Osteoblast (primary cell): ENCODE measurements at places on chromosomes 5 and 9.

DNA sequence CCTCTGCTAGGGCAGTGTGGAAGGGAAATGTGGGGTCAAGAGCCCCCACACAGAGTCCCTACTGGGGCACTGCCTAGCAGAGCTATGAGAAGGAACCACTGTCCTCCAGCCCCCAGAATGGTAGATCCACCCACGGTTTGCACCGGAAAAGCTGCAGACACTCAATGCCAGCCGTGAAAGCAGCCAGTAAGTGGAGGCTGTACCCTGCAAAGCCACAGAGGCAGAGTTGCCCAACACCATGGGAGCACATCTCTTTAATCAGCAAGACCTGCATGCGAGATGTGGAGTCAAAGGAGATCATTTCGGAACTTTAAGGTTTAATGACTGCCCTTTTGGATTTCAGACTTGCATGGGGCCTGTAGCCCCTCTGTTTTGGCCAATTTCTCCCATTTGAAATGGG lies 52.2 kb downstream of the GKAP1 start:
- DNase-seq: no peak

GRCh38 chr5:2204366-2205184 lies 321.9 kb upstream of the IRX4 start:
- DNase-seq: no peak

DNA sequence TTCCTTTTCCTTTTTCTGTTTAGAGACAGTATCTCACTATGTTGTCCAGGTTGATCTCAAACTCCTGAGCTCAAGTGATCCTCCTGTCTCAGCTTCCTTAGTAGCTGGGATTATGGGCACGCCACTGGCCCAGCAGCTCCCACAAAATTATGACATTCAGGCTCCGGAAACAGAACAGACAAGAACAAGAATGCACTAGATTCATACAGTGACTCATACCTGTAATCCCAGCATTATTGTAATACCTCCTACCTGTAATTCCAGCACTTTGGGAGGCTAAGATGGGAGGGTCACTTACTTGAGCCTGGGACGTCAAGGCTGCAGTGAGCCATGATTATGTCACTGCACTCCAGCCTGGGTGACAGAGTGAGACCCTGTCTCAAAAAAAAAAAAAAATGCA lies 26.7 kb upstream of the B4GALT1 start:
- no peak for DNase-seq

DNA sequence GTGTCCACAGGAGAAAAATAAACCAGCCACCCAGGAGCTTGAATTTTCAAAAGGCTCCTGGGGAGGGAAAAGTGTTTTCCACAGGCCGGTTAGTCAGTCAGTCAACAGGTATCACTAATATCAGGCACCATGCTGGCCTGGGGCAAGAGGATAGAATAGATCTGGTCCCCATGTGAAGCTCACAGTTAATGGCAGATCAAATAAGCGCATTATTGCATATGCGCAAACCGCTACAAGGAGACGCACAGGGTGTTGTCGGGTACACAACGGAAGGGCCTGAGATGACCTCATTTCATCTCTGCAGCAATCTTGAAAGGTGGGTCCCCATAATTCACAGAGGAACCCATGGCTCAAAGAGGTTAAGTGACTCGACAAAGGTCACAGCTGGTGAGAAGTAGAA lies 260.7 kb downstream of the CRB2 start:
- no peak for DNase-seq

- no peak for DNase-seq
Measured at GRCh38 chr9:92257327-92257726, 36.2 kb downstream of the IARS1 start.

GRCh38 chr5:175893466-175893865 lies 22.1 kb downstream of the CPLX2 start:
- DNase-seq: no peak

- DNase-seq: no peak
Measured at GRCh38 chr9:7533376-7534090, 266.0 kb downstream of the DMAC1 start.

GRCh38 chr9:77375956-77376532 lies 198.7 kb downstream of the VPS13A start:
- DNase-seq: no peak

DNA sequence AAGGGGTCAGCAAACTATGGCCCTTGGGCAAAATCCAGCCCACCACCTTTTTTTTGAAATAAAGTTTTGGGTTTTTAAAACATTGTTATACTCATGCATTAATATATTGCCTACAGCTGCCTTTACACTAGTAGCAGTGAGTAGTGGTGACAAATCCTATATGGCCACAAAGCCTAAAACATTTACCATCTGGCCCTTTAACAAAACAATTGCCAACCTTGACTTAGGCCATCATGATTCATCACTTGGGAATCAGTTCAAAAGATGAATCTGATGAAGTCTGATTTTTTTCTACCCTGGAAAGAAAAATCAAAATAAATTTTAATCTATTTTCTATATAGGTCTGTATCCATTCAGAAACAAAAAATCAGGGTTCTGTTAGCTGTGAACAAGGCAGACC lies 484.9 kb downstream of the BNC2 start:
- DNase-seq: no peak

DNA sequence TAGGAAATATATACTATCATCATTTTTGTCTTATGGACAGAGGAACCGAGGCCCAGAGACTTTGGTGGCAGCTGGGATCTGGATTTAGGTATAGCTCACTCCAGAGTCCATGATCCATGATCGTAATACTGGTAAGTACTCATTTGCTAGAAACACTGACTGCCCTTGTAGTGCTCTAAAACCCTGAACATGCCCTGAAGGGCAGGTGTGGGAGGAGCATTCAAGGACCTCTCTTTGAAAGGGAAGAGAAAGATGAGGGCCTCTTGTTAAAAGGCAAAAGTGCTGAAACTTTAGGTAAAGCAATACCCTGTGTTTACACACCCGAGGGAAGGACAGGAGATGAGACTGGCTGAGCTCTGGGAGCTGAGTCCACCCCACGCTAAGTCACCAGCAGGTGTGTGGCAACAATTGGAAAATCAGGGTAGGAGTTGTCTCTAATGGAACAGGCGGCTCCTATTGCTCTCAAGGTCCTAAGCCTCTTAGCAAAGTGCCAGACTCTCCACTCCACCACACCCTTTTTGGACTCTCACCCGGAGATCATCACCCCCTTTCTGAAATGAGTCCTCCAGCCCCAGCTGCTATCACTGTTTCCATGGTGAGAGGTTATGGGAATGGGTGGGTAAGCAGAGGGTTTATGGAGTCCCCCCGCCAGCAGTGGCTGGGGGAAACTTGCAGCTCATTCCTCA lies 34.8 kb downstream of the TRPC7 start:
- DNase-seq: no peak

- peak; percentile 98 for DNase-seq
Measured at GRCh38 chr9:137619240-137620047, 639 bp downstream of the EHMT1 start.

GRCh38 chr5:53151713-53152458 lies 42.3 kb upstream of the MOCS2 start:
- no peak for DNase-seq

DNA sequence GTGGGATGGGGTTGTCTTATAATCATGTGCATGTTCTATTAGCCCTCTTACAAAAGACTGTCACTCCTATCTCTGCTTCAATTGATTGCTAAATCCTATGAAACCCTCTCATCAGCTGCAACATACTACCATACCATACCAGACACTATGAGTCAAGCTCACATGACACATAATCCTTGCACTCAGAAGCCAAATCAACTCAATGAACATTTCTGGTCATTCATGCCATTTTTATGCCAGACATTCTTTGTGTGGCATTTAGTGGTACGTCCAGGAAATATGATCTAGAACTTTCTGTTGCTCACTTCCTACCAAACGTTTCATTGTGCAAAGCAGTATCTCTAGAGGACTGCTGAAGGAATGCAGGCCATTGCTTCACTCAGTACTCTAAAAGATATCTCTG lies 159.2 kb upstream of the GNA14 start:
- DNase-seq: no peak

GRCh38 chr5:167525004-167525403 lies 766.4 kb upstream of the WWC1 start:
- no peak for DNase-seq

GRCh38 chr9:135359764-135360163 lies 119.8 kb upstream of the PPP1R26 start:
- no peak for DNase-seq

DNA sequence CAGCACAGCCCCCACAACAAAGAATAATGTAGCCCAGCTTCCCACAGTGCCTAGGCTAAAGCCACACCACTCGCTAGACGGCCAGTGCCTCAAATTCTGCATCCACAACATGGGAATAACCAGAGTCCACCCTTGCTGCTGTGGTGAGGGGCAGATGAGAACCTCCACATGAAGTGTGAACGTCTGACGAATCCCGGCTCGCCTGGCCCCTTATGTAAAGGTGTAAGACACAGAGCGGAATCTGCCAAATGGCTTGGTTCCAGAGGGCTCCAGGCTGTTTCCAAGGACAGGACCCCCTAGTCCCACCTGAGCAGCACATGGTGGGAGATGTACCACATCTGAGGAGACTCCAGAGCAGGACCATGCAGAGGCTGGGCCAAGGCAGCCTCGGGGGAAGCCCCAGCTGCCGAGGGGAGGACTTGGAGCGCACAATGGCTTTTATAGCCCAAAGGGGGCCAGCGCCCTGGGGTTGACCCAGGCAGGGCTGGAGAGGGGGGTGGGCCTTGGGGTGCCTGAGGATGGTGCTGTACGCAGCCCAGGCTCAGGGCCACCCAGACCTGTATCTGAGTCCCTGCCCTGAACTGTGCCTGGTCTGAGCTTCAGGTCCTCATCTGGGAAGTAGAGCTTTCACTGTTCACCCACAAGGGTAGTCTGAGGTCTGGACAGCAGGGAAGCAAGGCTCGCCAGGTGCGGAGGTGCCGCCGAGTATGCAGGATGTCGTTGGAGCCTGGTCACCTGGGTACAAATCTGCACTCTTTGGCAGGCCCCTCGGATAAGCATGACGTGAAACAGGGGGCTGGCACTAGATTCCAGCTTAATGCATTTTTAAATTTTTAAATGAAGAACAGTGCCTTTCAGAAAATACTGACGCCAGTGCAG lies 24.9 kb upstream of the SLC25A51 start:
- DNase-seq: peak; percentile 31

DNA sequence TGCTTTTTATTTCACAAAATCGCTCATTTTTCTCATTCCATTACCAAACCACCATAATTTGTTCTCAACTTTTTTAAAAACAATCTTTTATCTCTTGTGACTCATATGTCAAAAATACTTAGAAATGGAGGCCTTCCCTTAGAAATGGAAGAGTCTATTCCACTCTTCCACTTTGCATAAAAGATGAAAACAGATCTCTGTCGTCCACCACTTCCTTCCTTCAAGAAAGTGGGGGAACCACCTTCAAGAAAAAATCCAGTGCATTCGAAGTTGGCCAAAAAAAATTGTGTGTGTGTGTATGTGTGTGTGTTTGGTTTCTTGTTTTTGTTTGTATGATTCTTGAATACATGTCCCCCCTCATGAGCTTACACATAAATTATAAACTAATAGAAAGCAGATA lies 628.8 kb upstream of the DMAC1 start:
- no peak for DNase-seq

- DNase-seq: no peak
Measured at GRCh38 chr5:118236108-118236849, 752.1 kb downstream of the DTWD2 start.

- no peak for DNase-seq
Measured at GRCh38 chr9:82970359-82970758, 92.6 kb downstream of the RASEF start.

- no peak for DNase-seq
Measured at GRCh38 chr5:105878402-105878801, 1792.3 kb downstream of the EFNA5 start.

GRCh38 chr9:79661886-79662536 lies 90.2 kb downstream of the TLE4 start:
- peak; percentile 66 for DNase-seq

DNA sequence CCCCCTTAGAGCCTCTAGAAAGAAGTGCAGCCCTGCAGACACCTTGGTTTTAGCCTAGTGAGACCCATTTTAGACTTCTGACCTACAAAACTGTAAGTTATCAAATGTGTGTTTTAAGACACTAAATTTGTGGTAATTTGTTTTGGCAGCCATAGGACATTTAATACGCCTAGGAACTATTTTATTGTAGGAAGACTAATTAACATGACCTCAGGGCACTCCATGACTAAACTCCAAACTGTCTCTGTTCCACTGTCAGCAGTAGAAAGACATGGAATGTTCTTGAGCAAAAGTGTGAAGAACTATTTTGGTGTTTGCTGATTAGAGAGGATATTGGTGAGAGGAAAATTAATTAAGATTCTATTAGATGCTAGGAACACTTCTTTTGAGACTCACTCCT lies 4.1 kb upstream of the APC start:
- no peak for DNase-seq

DNA sequence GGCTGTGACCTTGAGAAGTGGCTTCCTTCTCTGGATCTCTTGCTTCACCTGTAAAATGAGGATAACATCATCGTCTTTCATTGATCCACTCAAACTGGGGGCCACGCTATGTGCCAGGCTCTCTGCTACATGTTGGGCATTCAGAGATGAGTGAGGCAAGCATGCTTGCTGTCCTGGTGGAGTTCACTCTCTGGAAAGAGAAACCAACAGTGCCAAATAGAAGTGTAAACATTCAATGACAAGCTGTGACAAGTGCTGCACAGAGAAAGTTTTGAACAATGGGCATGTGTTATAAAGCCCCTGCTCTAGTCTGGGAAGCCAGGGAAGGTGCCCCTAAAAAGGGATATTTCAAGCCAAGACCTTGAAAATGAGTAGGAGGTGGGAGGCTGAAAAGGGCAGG lies 50.9 kb upstream of the AFAP1L1 start:
- no peak for DNase-seq

DNA sequence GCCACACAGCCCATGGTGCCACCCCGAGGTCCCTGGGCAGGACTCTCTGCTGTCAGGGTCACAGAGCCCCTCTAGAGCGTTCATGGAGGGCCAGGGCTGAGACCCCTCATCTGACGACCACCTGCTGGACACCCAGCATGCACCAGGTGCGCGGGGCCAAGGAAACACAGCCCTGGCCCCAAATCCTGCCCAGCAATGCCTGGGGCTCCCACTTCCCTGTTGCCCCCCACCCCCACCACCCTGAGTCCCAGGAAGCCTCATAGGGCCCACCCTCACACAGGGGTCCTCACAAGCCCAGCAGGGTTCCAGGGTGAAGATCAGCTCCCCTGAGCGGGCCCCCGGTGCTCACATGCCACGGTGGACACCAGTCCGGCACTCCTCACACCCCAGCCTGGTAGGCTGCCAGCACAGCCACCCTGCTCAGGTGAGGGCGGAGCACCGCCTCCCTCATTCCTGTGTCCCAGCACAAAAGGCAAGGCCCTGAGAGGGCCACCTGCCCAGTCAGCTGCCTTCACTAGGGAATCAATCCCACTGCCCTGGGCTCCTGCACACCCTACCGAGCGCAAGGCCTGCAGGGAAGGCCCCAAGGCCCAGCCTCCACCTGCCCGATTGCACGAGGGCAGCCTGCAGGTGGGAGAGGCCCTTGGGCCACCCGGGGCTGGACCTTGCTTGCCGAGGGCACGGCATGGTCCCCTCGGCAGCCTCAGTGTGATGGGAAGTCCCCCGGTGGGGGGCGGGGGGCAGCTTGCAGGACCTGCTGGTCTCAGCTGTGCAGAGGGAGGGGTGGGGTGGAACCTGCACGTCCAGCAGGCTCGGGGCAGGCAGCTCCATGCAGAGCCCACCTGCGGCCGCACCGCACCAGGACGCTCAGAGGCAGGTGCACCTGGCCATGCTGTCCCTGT lies 56.4 kb upstream of the UBAC1 start:
- peak; percentile 66 for DNase-seq

GRCh38 chr9:19336166-19336565 lies 43.9 kb downstream of the RPS6 start:
- no peak for DNase-seq
